ENCODE measurements at places on chromosomes 5 and 9.

- DNase-seq: no peak
Observed at GRCh38 chr9:108835831-108836230, 20.0 kb downstream of the ACTL7B start.

- no peak for DNase-seq
Observed at GRCh38 chr9:127917603-127918002, 762 bp upstream of the ST6GALNAC4 start.

GRCh38 chr9:81071108-81071507 lies 618.2 kb downstream of the TLE1 start:
- DNase-seq: no peak

GRCh38 chr9:74499111-74499601 lies 2.0 kb downstream of the RORB start:
- no peak for DNase-seq

DNA sequence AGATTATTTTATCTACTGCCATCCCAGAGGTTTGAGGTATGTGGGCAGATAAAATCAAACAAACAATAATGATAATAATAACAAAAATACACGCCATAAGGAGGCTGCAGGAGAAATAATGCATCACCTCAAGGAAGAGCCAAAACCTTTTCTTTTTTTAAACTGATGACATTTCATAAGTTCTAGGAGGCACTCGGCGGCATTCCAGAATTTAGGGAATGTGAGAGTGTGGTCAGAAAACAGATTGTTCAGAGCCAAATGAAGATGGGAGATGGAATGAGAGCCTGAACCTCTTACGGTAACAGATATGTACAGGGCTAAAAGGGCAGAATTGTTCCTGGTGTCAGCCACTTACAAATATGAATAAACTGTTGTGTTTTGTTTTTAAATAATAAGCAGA lies 615.0 kb upstream of the CHD1 start:
- DNase-seq: no peak

- no peak for DNase-seq
Observed at GRCh38 chr9:89606049-89606623, 1.3 kb downstream of the GADD45G start.
